ENCODE measurements at places on chromosomes 1 and 21. TPM values are rescaled to one million over a fixed set of nuclear protein-coding genes. Genes with fewer than 3 reads are reported as not detected.

DNA sequence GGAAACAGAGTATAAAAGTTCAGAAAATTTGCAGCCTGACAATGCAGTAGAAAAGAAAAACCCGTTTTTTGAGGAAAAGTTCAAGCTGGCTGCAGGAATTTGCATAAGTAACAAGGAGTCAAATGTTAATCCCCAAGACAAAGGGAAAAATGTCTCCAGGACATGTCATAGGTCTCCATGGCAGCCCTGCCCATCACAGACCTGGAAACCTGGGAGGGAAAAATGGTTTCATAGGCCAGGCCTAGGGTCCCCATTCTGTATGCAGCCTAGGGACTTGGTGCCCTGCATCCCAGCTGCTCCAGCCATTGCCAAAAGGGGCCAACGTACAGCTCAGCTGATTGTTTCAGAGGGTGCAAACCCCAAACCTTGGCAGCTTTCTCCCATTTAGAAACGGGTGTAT lies 3.6 kb upstream of the KCNT2 start:
- DNase-seq: no peak

GRCh38 chr21:19343711-19344110 lies 940.1 kb upstream of the TMPRSS15 start:
- DNase-seq: no peak

DNA sequence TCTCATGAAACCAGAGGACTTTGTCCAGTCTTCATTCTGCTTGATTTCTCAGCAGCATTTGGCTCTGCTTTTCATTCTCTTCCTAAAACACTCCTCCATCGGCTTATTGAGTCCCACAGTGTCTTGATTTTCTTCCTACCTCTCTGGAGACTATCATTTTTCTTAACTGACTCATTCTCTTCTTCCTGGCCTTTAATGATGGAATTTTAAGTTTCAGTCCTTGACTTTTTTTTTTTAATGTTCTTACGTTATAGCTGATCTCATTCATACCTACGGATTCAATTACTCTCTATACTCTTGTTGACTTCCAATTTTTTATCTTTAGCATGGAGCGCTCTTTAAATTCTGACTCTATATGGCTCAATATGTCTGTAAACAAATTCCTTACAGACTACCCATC lies 111.1 kb downstream of the NEK7 start:
- peak; percentile 47 for DNase-seq

DNA sequence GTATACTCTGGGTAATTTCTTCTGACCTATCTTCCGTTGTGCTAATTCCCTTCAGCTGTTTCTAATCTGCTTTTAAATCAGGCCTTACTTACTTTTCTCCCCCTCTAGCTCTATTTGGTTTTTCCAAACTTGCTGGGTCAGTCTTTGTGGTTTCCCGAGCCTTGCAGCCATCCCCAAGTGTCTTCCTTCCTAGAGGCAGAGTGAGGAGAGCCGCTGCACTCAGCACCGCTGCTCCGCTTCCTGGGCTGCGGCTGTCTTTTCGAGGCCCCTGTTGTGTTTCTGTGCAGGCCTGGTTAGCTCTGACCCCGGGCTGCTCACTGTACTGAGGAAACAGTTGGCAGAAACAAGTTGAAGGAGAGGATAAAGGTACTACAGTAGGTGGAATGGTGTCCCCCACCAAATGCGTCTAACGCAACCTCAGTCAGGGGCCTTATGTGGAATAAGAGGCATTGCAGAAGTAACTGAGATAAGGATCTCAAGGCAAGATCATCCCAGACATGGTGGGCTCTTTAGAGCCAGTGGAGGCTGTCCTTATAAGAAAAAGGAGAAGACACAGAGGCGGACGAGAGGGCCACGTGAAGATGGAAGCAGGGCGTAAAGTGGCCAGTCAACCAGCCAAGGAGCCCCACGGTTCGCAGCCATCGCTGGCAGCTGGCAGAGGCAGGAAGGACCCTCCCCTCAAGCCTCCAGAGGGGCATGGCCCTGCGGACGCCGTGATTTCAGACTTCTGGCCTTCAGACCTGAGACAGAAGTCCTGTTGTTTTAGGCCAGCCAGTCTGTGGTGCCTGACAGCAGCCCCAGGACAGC lies 10.5 kb downstream of the WNT9A start:
- peak; percentile 87 for DNase-seq

DNA sequence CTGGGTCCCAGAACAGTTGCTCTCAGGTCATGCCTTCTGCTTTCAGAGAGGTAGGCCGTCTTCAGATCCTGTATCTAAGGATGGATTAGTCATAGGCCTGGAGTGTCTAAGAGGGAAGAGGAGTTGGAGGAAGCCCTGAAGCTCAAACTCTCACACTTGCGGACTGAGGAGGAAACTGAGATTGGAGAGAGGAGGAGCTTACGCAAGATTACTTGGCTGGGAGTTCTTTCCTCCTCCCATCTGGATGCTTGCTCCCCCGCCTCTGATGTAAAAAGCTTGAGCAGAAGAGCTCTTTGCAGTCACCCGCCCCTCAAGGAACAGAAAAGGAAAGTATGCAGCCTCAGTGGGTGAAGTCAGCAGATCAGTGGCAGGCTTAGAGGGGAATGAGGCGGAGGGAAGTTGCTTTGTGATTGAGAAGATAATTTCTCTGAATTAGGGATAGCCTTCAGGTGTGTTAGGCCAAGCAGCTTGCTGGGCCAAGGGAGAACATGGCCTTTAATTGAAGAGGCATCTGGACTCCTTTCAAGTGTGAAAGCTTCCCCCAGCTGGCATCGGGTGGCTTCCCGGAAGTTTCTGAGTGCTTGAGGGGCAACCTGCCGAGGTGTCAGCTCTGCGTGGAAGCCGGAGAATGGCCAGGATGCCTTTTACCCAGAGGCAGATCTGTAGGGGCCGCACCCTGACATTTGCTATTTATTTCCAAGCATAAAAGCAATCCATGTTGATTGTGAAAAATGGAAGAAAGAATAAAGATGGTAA lies 6.6 kb downstream of the ADORA1 start:
- peak; percentile 87 for DNase-seq

GRCh38 chr1:115729756-115730155 lies 38.8 kb downstream of the CASQ2 start:
- DNase-seq: no peak

GRCh38 chr1:70847013-70847412 lies 200.6 kb downstream of the PTGER3 start:
- DNase-seq: no peak

- peak; percentile 35 for DNase-seq
Measured at GRCh38 chr1:100834777-100835660, 59.6 kb downstream of the EXTL2 start.

DNA sequence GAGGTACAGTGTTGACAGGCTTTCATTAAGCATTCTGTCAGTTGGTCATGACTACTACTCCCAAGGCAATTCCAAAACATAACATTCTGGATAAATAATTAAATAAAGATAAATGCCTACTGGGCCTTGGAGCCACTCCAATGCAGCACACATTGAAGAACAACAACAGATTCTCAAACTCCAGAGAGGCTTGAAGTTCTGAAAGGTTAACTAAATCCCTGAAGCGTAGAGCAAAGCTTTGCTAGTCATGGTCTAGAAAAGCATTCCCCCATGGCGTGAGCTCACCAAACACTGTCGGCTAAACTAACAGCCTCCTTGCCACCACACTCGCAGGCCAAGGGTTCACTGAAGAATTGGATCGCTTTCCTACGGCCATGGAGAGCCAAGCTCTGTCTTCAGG lies 268.0 kb downstream of the ATG4C start:
- no peak for DNase-seq

DNA sequence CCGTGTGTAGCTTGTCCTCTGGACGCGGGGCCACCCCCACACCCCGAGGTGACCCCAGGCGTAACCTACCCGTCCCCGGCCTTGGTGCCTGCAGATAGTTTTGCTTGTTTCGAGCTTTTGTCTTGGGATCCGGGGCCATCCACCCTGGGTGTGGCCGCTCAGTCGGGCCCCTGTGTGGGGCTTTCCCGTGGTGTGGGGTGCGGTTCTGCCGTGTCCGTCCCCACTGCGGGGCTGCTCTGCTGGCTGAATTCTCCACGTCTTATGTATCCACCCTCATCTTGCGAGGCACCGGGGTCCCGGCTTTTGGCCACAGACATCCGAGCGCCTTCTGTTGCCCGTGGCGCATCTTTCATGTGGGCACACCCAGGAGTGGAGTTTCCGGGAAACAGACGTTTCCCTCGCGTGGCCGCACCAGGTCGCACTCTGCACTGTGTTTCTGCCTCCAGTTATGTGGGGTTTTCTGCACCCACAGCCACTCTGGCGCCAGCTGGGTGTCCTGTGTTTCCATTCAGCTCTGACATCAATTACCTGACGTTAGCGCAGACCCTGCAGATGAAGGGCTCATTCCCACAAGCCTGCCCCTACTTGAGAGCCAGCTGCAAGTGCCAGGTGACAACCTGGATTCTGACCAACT lies 64.9 kb downstream of the PRKCZ start:
- DNase-seq: no peak

DNA sequence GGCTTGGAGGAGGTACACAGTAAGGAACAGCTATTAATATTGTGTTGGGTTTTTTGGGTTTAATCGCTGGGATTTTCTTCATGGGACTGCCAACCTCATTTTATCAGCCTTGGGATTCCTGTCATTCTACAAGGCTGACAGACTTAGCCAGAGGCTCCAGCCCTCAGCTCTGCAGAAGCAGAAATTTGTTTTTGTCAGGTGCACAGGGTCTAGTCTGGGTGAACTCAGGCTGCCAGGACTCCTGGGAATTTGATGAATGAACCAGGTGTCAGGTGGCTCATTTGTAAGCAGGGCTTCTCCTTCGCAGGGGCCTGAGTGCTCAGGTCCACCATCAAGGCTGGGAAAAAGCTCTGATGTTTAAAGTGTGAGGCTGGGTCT lies 11.5 kb upstream of the ZNF362 start:
- DNase-seq: no peak

- peak; percentile 38 for DNase-seq
Measured at GRCh38 chr1:203126151-203126865, 1.2 kb upstream of the ADORA1 start.

GRCh38 chr1:24903955-24904730 lies 25.9 kb downstream of the RUNX3 start:
- no peak for DNase-seq

GRCh38 chr1:174397261-174397660 lies 50.5 kb upstream of the GPR52 start:
- peak; percentile 87 for DNase-seq

- no peak for DNase-seq
Measured at GRCh38 chr21:18161841-18162240, 82.8 kb upstream of the CHODL start.

DNA sequence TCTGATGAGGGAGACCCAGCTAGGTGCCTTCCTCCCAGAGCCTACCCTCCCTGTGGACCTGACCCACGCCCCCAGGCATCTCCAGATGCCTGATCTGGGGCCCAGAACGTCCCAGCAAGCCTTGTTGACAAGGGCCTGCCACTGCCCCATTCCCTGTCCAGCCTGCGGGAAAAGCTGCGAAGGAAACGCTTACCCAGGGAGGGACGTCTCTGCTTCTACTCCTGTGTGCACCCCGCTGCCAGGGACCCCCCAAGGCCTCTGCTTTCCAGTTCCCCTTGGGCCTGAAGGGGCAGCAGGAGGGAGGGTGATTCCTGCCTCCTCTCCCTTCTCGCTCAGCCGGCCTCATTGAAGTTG lies 11.6 kb upstream of the CLSTN1 start:
- no peak for DNase-seq

The TRIM63 gene
- 0.12 TPM for total RNA-seq

The ADAMTSL4 gene
- total RNA-seq: 1.1 TPM

The SLC2A5 gene
- total RNA-seq: 6.9 TPM

Measured in RPMI7951 (cell line).